ENCODE measurements at places on chromosomes 3 and 15.

- DNase-seq: no peak
Observed at GRCh38 chr3:42830437-42831320, 21.4 kb downstream of the ACKR2 start.

DNA sequence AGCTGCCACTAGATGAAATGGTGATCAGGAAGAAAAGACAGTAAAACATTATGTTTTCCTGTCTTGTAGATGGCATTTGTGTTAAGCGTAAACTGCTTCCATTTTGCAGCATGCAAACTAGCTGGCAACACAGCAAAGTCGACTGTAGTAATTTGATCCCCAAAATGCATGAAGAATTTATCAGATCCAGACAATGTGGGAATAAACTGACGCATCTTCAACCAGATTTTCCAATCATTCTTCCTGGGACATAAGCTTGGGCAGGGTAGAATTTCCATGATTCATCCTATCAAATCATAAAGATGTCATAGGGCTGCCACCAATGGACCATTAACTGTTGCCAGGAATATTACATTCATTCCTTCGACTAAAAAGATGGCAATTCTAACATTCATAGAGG is 260.3 kb downstream of the ERC2 start:
- DNase-seq: peak; percentile 55

- DNase-seq: no peak
Observed at GRCh38 chr3:169581633-169582032, 81.9 kb downstream of the MECOM start.

- DNase-seq: no peak
Observed at GRCh38 chr15:41231422-41232226, 556 bp downstream of the CHP1 start.

DNA sequence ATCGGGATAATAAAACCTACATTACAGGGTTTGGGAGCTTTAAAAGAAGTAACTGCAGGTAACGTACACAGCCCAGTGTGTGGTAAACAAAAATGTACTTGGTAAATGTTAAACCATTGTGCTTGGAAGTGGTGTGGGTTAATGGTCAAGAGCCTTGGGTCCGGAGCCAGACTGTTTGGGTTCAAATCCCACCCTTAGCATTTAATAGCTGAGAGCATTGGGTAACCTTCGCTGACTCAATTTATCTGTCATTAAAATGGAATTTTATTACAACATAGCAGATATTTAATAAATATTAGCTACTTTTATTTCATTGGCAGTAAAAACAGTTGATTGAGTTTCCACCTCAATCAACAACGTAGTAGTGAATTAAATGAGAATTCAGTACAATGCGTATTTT is 1.5 kb downstream of the FSTL1 start:
- no peak for DNase-seq

GRCh38 chr3:146544002-146544928 is at the start of gene PLSCR1:
PLSCR1 (minus strand) TSS chr3:146544607; CDS start chr3:146536552, 8,055 bp downstream.
- DNase-seq: peak; percentile 78

GRCh38 chr3:33360136-33360825 is 79.9 kb downstream of the UBP1 start:
- DNase-seq: no peak

DNA sequence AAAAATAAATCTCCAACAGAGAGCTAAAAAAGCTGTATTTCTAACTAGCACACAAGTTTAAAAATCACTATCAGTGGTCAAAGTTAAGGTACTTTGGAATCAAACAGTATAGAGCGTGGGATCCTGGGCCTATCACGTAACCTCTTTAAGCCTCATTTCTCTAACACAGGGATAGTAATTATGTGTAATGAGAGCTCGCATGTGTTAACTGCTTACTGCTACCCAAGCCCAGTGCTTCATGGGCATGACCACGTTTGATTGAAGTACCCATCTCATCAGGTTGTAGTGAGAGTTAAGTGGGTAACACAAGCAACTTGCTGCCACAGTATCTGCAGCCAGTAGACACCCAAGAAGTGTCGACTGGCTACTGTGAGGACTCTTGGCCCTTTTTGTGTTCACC is 28.2 kb upstream of the NOX5 start:
- DNase-seq: no peak
